ENCODE measurements at places on chromosomes 7 and 10.

DNA sequence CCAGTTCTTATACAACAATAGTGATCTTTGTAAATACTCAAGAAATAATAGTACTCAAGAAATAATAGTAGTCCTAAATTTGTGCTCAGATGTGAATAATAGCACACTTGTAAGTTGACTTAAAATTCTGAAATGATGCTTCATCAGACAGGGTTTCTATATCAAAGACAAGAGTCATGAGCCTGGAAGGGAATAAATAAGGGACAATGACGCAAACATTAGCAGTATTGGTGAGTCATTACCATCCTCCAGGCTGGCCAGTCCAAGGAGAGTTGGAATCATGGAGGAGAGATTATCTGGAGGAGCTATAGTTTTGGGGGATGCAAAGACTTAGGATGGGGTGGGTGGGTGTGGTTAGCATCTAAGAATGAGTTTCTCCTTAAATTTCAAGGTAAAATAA is 6.1 kb upstream of the SH3PXD2A start:
- DNase-seq: no peak

DNA sequence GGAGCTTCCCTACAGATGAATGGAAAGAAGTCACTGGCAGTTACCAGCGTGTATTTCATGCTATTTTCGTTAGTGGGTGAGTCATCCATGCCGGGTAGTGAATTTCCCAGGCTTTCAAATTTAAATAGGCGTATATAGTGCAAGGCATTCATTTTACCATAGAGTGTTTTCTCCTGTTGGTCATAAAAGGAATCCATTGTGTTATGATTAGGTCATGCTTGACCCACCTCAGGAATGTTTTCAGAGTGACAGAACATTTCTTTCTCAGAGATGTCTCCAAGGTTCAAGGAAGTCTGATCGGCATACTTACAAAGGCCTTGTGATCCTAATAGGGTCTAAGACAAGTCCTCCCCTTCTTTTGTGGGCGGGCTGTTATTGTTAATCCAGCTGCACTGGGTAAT is 110.7 kb downstream of the AKR1D1 start:
- DNase-seq: no peak

- peak; percentile 43 for DNase-seq
These were observed 11.6 kb upstream of the DNMBP start for GRCh38 chr10:100021322-100021721.

DNA sequence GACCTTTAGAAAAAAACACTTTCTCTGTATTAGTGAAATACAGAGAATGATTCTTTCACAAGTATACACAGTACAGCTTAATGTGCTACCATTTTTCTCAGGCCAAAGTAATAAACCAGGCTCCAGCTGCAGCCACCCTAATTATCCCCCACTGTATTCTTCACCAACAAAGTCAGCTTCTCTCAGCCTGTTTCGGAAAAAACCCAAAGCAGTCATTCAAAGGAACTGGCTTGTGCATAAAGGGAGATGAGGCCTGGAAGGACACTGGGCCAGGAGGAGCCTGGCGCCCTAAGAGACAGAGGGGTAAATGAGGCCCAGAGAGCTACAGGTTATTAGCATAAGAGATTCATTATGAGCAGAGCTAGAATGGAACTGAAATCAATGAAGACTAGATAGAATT is 9.2 kb downstream of the USP54 start:
- no peak for DNase-seq

- DNase-seq: no peak
These were observed 40.1 kb downstream of the PFKP start for GRCh38 chr10:3107426-3107961.

- DNase-seq: no peak
These were observed 16.0 kb downstream of the MRPS33 start for GRCh38 chr7:140998715-140999114.

DNA sequence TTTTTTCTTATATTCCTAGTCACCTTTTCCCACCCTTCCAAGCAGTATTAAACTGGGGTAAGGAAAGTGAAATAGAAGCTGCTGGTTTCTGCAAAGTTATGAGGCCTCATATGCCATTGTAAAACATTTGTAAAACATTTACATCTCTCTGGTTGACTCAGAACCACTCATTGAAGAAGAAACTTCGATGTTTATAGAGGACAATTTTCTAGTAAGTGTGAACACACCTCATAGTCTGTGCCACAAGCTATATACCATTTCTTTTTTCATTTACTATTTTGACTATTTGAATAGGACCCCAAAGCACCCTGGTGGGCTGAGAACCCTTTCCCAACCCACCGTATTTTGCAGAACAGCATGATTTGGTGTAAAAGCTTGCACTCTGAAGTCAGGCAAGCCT is 12.9 kb upstream of the ITGB1 start:
- DNase-seq: no peak

DNA sequence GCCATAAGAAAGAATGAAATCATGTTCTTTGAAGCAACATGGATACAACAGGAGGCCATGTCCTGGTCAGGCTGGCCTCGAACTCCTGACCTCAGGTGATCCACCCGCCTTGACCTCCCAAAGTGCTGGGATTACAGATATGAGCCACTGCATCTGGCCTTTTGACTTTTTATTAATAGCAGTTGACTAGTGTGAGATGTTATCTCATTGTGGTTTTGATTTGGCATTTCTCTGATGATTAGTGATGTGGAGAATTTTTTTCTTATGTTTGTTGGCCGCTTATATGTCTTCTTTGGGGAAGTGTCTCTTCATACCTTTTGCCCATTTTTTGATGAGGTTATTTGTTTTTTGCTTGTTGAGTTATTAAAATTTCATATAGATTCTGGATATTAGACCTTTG is 400.9 kb downstream of the SUGCT start:
- no peak for DNase-seq

- DNase-seq: no peak
These were observed 45.3 kb downstream of the WDFY4 start for GRCh38 chr10:48729941-48730457.

DNA sequence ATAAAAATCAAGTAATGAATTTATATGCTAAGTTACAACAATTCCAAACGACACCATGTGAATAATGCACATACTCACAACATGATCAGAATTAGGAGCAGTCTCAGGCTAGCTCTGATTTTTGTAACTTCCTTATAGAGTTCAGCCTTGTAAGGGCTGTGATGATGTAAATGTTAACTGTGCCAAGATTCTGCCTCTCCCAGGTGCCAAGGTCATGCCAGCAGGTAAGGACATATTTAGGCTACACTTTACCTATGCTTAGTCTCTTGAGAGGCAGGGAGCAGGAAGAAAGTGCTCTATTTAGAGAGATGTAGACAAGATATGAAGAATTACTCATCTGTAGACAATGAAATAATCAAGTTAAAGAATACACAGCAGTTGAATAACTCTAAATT is 53.6 kb upstream of the AGR3 start:
- DNase-seq: no peak

DNA sequence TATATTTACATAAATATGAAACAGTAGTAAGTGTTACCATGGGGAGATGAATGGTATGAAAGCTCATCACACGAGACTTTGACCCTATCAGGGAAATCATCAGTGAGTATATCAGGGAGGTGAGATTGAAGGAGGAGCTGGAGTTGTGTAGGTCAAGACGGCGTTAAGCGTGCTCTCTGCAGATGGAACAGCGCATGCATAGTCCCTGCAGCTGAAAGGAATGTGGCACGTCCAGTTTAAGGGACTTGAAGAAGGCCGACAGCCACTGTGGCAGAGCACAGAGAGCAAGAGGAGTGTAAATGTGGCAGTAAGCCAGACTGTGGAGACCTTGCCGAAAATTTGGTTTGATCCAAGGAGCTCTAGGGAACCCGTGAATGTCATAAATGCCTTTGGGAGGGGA is 38.9 kb downstream of the POU6F2 start:
- DNase-seq: no peak

- DNase-seq: no peak
These were observed at the start of gene MBL2 for GRCh38 chr10:52772623-52773022. TSS of gene MBL2 (minus strand) at chr10:52772784. CDS start at chr10:52771635, 1,149 bp downstream.

DNA sequence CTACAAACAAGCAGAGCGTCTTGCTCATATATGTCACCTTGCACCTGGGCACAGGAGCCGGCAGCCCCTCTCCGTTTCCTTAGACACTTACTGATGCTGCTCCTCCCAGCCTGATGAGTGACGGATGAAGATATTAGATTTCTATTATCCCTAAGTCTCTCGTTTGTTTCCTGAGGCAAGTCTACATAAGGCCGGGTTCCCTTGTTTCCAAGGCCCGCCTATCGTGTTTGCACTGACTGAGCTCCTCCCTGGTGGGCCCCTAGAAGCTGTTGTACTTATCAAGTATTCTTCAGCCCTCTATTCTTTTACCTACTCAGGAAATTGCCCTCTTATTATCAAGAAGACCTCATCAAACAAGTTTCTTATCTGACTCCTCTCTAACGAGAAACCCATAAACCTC is 18.5 kb downstream of the SH3PXD2A start:
- DNase-seq: no peak

DNA sequence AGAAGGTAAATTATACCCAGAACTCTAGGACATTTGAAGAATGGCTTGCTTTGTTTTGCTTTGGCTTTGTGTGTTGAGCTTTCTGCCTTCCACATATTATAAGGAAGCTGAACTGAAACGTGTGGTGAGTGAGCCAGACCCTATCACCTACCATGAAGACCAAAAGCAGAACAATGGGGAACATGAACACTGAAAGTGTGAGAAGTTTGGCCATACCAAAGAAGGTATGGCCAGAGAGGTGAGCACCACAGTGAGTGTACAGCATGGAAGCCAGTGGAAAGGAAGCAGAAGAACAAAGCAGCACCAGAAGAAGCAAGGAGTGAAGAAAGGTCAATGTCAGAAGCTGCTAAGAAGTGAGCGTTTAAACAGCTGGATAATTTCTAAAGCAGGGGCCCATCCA is 59.7 kb upstream of the CCDC71L start:
- DNase-seq: no peak

DNA sequence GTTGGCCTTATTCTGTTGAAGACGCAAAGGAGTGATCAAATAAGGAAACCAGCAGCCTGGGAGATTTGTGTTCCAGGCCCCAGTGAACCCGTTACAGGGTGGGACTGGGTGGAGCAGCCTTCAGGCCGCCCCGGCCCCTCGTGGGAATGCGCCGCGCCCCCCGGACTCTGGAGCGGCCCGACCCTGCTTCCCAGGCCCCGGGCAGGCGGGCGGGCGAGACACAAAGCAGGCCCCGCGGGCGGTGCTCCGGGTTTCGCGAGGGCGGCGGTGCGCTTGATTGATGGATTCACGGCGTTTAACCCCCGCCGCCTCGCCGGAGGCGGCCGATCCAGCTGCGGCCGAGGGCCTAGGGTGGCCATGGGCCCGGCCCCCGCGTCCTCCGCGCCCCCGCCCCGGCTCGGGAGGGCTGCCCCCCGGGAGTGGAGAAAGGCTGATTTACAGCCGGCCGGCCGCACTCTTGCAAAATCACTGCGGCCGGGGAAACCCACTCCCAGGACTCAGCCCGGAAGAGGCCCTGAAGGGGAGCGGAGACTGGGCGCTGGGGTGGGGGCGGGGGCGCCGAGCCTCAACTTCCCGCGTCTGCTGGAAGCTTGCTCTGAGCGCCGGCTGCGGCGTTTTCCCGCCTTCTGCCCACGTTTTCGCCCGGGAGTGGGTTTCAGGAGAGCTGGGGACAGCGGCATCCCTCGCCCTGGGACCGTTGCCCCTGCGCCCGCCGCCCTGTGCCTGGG is 299.6 kb upstream of the NFE2L3 start:
- DNase-seq: peak; percentile 13

- no peak for DNase-seq
These were observed 137.0 kb upstream of the MINDY3 start for GRCh38 chr10:15997313-15997712.

DNA sequence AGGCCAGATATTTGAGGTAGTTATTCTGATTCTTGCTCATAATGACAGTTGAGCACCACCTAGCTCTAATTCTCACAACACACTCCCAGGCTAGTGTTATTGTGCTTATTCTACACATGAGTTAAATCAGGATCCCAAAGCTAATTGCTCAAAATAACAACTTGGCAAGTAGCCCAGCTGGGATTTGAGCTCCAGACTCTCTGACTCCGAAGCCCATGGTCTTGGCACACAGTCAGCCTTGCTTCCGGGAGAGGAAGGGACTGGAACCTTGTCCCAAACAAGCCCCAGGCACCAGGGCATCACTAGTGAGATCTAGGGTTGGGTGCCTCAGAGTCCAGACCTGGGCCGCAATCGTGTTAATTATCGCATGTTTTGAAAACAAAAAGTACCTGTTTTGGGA is 101.4 kb downstream of the GPAM start:
- no peak for DNase-seq

- peak; percentile 40 for DNase-seq
These were observed 11.6 kb upstream of the FFAR4 start for GRCh38 chr10:93554760-93555432.

- DNase-seq: no peak
These were observed 28.4 kb downstream of the RASGEF1A start for GRCh38 chr10:43238462-43238861.

GRCh38 chr10:47027784-47028260 is 116.6 kb downstream of the PTPN20 start:
- no peak for DNase-seq

DNA sequence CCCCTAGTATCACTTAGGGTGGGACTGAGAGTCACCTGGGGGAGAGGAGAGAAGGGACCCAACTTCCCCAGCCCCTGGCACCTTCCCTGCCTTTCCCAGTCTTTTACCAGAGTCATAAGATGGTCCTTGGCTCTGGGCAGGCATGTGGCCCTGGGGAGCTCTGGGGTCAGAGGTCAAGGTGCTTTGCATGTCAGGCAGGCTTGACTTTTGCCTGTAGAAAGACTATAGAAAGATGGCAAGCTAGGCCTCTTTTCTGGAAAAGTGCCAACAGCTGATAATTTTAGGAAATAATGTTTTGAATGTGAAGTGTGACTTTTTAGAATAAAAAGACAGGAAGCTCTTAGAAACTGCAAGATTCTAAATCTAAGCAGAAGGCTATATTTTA is 67.5 kb downstream of the MKI67 start:
- DNase-seq: no peak
